Muscle of back (tissue), 13 donors: ENCODE measurements at places on chromosomes 7 and 10. TPM values are rescaled to one million over a fixed set of nuclear protein-coding genes. Genes with fewer than 3 reads are reported as not detected.
A peak's percentile ranks its signal among the peaks of the same experiment; 100 is the strongest.

The CYP2C19 gene
- polyA plus RNA-seq, result not detected

The SORBS1 gene
- 49.7 TPM for polyA plus RNA-seq

The MPP7 gene
- 3.8 TPM for polyA plus RNA-seq

The PLEKHS1 gene
- 0.13 TPM for polyA plus RNA-seq

The STRIP2 gene
- polyA plus RNA-seq, result 4.2 TPM

The MORN4 gene
- polyA plus RNA-seq, result 4.4 TPM

The BLNK gene
- 1.6 TPM for polyA plus RNA-seq

DNA sequence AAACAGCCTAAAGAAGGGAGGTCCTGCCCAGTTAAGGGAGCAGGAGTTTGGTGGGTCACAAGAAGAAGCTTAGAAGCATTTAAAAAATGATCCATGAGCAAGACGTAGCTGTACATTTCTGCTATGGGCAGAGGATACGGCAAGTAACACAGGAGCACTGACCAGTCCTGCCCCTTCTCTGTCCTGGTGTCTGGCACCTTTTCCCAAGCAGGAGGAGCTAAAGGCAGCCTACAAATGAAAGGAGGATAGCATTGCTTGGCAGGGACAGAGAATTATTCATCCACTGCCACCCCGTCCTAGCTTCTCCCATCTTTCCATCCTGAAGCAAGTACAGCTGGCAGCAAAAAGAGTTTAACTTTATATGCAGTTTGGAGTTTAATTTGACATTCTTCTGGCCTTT, 1077.6 kb downstream of the TYW1 start:
- DNase-seq, result no peak

DNA sequence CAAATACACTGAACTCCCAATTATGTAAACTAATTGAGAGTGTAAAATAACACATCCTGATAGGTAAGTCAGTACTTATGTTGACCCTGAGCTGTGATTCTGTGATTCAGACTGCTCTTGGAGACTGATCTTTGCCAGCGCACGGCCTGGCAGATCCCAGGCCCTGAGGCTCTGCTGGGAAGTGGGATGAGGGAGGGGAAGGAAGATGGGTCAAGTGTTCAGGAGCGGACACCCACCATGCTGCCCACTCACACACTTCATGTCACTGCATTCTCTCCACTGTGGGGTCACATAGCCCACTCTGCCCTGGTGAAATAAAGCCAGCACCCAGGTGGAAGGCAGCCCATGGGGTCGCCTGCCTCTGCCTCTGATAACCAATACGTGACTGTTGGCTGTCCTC, 226.2 kb downstream of the TNS3 start:
- no peak for DNase-seq

GRCh38 chr7:92872701-92873100, 36.3 kb upstream of the CDK6 start:
- no peak for DNase-seq

- DNase-seq, result peak; percentile 71
Measured at GRCh38 chr10:3623746-3624145, 161.3 kb downstream of the KLF6 start.

DNA sequence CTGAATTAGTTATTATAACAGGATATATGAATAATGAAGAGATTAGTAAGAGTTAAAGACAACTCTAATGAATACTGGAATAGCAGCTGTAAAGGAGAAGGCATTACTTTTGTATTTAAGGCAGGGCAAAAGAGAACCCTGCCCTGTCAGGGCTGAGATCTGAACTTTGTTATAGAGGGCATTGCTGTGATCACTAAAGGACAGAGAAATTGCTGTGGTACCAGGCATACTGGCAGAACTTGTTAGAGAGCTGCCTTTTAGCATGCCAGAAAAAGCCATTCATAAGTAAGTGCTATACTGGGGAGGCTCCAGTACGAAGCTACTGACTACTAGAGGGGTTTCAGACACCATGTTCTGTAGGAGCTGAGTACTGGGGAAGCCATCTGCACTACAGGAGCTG, 481.8 kb downstream of the SEMA3D start:
- no peak for DNase-seq

- no peak for DNase-seq
Measured at GRCh38 chr10:100996678-100997359, 2.8 kb upstream of the LZTS2 start.

GRCh38 chr10:7123774-7124173, 287.1 kb downstream of the SFMBT2 start:
- DNase-seq, result no peak
